A549 (cell line): ENCODE measurements at places on chromosomes 1 and 21. TPM values are rescaled to one million over a fixed set of nuclear protein-coding genes. Genes with fewer than 3 reads are reported as not detected.

GRCh38 chr21:16571594-16571993 is 841.8 kb downstream of the USP25 start:
- DNase-seq, result no peak

DNA sequence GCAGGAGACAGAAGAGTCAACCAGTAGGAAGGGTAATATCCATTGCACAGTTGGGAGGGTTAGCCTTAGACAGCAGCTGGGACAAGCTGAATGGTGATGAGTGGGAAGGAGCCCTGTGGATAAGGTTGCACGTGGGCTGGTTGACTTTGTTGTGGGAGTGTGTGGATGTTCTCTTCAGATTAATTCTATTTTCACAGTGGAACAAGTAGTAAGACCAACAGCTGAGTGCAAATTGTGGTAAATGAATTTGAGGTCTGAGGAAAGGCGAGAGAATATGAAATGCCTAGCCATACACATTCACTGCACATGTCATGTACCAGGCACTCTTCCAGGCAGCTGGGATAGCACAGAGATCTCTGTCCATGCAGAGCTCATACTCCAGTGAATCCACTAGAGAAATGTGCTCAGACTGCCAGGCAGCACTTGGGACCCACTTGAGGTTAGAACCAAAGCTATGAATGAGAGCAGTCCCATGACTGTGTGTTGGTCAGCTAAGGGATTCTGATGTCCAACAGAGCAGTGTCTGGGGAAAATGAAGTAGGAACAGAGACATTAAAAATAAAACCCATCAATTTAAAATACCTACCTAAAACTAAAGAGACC is 25.2 kb upstream of the VTCN1 start:
- DNase-seq, result no peak

GRCh38 chr1:173024543-173024942 is 26.2 kb downstream of the TNFSF18 start:
- no peak for DNase-seq

DNA sequence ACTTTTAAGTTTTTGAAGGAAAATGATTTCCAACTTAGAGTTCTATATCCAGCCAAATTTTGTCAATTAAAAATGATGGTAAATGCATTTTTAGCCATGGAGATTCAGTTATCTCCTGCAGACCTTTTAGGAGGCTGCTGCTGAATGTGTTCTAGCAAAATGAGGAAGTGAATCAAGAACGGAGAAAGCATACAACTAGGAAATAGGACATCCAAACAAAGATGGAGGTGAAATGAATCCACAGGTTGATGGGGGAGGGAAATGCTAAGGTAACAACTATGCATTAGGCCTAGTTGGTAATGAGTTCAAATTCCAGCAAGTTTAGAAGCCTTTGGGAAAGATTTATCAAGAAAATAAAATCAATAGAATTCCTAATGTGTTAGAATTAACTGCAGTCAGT is 80.5 kb downstream of the FNBP1L start:
- DNase-seq, result no peak

DNA sequence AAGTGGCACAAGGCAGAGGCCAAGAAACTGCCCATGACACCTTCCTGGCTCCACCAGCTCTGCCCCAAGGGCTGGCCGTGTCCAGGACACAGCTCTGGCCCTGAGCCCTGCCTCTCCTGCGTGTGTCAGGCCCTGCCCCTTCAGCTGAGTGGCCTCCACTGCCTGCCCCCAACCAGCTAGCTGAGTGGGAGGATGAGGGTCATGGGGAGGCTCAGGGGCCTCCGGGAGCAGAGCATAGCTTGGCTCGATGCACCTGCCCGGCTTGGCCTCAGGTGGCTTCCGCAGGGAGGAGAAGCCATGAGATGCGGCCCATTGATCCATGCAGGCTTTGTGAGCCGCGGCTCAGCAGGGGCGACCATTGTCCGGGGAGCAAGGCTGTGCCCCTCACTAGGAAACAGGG is 108.7 kb upstream of the TTC34 start:
- no peak for DNase-seq

GRCh38 chr1:117556341-117556740 is 49.5 kb upstream of the TENT5C start:
- no peak for DNase-seq

DNA sequence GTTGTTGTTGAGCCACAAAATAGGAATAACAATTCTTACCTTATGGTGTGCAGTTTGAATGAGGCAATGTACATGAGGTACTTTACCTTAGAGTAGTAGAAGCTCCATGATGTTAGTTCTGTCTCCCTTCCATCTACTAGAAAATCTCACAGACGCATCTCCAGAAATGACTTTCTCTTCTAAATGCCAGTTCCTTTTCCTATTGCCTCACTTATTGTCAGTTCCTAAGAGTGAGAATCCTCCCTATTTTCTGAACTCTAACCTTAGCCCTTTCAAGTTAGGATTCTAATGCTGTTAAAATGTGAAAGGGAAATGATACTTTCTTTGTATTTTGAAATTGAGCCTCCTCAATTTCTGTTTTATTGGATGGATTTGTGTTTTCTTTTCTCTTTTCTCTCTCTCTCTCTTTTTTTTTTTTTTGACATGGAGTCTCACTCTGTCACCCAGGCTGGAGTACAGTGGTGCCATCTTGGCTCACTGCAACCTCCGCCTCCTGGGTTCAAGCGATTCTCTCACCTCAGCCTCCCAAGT is 18.6 kb upstream of the MAPKAPK2 start:
- no peak for DNase-seq

GRCh38 chr1:12615865-12616708 is 1.9 kb downstream of the DHRS3 start:
- DNase-seq, result no peak

- DNase-seq, result peak; percentile 84
Observed at GRCh38 chr21:36419996-36420395, 34.8 kb downstream of the CHAF1B start.

DNA sequence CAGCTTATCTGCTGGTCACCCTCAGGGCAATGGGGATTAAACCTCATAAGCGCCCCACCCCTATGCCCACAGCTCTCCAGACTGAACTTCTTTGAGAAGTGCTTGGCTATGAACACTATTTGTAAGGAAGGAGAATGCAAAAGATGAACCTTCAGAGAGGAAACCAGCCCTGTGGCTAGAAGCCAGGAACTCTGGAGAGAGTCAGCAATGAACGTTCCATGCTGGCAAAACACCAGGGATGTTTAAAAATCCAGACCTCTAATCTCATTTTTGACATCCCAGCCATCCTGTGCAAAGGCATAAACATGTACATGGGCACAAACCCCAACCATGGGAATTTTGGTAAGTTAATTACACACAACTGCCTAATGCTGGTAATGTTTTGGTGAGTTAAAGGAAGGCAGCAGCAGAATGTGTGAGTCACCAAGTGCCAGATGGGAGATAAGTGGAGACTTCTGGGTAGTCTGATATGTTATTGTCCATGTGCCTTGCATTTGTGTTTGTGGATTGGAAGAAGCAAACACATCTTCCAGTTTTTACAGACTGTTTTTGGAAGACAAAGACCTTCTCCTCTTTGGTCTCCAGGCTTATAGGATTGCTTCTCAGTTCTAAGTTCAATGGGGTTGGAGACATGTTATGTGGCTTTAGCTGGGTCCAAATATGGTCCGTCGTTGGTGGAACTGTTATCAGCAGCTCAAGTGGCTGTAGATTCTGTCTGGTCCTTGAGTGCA is 174.1 kb upstream of the ETV3 start:
- no peak for DNase-seq

DNA sequence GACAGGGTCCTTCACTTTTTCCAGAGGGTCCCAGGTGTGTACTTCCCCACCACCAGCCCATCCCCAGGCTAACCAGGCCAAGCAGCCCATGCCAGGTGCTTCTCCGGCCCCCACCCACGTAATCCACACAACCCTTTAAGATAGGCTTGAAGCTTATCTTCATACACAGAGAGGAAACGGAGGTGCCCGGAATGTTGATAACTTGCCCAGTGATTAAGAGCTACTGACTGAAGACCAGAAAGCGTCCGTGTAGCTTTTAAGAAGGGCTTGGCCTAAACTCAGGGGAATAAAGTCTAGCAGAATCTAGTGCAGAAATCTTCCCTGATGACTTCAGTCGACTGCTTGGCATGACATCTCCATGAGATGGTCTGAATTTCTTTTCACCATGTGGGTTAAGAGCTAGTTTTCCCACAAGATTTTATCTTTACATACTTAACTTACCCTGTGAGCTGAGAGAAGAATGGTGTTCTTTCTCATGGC is 138.7 kb downstream of the GALNT2 start:
- DNase-seq, result no peak

- no peak for DNase-seq
Observed at GRCh38 chr1:32946413-32946812, 18.2 kb downstream of the RNF19B start.

DNA sequence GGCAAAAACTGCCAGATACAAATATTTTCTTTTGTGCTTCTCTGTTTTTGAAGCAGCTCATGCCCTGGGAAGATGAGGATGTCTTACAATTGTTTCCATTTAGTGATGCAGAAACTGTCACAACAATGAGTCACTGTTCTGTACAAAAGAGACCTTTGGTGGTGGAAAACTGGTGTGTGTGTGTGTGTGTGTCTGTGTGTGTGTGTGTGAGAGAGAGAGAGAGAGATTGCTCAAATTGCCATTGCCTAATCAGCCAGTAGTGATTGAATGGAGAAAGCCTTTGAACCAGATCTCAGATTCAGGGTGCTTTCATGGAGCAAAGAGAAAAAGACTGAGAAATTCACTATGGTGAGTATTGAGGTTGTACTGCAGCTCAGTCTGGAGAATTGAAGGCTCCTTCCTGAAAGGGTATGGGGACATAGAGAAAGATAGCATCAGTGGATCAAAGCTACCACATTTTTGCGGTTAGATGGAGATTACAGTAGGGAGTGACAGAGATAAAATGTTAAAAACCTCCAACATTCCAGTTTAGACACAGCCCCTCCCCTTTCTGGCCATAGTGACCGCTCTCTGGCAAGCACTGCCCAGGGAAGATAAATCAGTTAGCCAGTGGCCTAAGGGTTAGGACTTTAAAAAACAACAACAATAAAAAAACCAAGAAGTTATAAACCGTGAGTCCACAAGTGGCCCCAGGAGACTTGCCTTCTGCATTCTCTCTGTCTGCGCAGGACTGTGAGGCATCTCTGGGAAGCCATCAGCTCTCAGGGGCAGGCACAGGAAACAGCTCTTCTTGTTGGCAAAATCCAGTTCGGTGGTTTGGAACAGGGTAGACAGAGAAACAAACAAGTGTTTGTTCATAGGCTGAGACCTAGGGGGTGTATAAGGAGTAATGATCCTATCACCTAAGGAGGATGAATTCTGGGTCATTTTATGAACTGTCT is 406.5 kb downstream of the DUSP10 start:
- peak; percentile 9 for DNase-seq

GRCh38 chr1:180208264-180208663 is 21.8 kb upstream of the LHX4 start:
- no peak for DNase-seq

DNA sequence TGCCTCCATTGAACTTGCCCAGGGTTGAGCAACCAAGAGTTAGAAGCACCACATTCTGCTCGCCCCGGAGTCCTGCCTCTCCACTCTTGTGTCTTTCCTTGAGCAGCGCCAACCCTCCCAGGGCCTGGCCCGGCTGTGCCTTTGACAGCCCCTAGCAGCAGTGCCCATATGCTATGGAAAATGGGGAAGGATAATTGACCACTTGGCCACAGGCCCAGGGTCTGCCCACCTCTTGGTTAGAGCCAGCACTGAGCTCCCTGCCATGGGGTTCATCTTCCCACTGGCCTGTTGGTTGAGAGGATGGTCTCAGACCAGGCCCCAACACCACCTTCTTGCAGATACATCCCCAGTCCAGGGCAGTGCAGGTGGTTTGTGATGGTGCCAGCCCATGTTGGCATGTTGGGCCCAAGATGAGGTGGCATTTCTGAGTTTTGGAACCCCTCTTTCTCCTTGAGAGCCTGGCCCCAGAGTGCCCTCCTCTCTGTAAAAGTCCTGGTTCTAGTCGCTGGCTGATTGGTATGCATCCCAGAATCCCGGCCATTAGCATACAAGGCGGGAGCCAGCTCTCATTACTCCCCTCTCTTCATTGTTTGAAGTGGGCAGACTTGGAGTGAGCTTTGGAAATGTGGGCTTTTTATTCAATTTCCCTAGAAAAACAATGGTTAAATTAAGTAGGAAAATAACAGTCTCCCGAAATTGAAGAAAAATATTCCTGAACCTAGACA is 7.6 kb downstream of the ARHGEF10L start:
- no peak for DNase-seq

GRCh38 chr1:157034137-157034800 is 11.3 kb downstream of the ARHGEF11 start:
- no peak for DNase-seq

DNA sequence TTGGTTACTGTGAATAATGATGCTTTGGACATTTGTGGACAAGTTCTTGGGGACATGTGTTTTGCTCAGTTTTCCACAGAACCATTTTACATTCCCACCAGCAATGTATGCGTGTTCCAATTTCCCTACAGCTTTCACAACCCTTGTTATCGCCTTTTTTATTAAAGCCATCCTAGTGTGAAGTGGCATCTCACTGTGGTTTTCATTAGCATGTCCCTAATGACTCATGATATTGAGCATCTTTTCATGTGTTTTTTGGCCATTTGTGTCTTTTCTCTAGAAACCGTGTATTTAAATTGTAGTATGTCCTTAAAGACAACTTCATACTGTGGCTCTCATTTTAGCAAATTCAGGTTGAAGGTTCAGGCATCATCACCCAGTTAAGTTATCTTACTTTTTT is 132.1 kb downstream of the TGFBR3 start:
- no peak for DNase-seq

- DNase-seq, result no peak
Observed at GRCh38 chr1:29121516-29121935, 2.2 kb downstream of the TMEM200B start.

DNA sequence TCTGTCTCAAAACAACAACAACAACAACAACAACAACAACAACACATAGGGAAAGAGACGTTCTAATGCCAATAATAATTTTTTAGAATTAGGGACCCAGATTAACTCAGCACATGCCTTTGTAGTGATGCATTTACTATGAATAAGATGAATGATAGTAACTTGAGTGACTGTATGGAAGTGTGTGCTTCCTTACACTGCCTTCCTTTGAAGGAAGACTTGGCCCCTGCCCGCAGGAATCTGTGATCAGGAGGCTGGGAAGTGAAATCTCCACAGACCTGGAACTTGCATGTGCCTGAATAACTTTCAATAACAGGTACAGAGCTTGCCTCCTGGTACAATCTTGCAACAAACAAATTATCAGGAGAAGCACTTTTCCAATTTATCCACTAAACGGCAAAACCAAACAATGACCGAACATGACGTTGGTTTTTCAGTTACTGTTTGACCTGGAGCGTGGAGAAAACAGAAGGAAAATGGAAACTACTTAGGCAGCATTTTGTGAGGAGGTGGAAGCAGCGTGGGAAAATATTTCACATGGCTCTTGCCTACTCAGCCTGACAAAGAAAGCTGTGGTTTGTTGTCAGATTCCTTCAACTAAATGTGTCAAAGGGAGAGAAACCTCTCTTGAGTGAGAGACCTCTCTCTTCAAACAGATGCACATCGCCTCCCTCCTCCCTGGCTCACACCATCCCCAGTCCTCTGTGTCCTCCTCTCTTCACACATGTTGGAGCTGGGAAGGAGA is 10.1 kb upstream of the ABCA4 start:
- no peak for DNase-seq

- no peak for DNase-seq
Observed at GRCh38 chr1:182217967-182218366, 156.5 kb upstream of the ZNF648 start.

CD244 gene
- polyA plus RNA-seq, result not detected in 3 replicates

TPRG1L gene
- polyA plus RNA-seq, result 18.4 to 20.1 TPM (median 18.7 TPM) in 3 replicates

DNAJC6 gene
- polyA plus RNA-seq, result 2.8 to 3.0 TPM (median 2.9 TPM) in 3 replicates

GPR3 gene
- polyA plus RNA-seq, result 0.64 to 0.95 TPM (median 0.76 TPM) in 3 replicates

CELA2A gene
- not detected in 3 replicates for polyA plus RNA-seq

RNU1-3 gene
- 6.5 to 8.5 TPM (median 6.6 TPM) in 3 replicates for polyA plus RNA-seq

RXRG gene
- not detected in 3 replicates for polyA plus RNA-seq

PDC gene
- not detected in 3 replicates for polyA plus RNA-seq

KIRREL1 gene
- polyA plus RNA-seq, result 41.3 to 43.8 TPM (median 41.3 TPM) in 3 replicates
